ENCODE measurements at places on chromosomes 12 and 14.
A peak's percentile ranks its signal among the peaks of the same experiment; 100 is the strongest.

GRCh38 chr12:54220092-54220557, 31.3 kb upstream of the SMUG1 start:
- peak; percentile 88 for DNase-seq

- no peak for DNase-seq
Measured at GRCh38 chr12:116133149-116133548, 144.3 kb downstream of the MED13L start.

- no peak for DNase-seq
Measured at GRCh38 chr14:75280831-75281653, 2.4 kb downstream of the FOS start.

DNA sequence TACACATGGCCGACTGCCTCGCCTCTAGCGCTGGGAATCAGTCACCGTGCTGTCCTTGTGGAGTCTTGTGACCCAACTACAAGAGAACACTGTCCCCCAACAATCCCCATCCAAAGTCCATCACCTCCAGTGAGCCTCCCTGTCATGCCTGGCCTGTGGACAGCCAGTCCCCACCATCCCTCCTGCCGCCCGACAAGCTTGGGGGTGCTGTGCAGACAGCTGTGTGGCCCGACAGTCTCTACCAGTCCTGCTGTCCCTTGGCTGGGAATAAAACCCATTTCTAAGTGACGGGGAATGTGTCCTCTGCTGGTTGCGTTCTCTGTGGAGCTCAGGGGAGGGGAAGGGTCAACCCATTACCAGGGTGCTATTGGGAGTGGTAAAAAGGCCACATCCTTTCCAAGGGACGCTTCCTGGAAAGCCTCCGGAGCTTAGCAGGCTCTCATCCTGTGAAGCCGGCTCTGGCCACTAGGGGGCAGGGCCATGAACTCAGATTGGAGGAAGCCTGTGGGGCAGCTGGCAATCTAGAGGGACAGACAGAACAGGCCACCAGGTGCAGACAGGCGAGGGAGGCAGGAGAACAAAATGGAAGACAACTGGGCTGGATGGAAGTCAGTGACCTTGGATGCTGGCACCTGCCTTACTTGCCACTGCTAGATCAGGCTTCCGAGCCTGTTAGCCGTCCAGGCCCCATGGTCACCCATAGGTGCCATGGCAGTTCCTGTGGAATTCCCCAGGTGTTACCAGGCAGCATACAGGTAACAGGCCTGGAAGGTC, 12.0 kb upstream of the BLTP3B start:
- peak; percentile 75 for DNase-seq

- no peak for DNase-seq
Measured at GRCh38 chr14:97706819-97707218, 909.6 kb downstream of the VRK1 start.
